ENCODE measurements at places on chromosomes 5 and 9. TPM values are rescaled to one million over a fixed set of nuclear protein-coding genes. Genes with fewer than 3 reads are reported as not detected.

Gene MSANTD3
- total RNA-seq: 13.2 TPM

Gene HRCT1
- total RNA-seq: not detected

Gene TPPP
- total RNA-seq: 0.04 TPM

Gene SPATA31C1
- not detected for total RNA-seq

Gene FCN2
- not detected for total RNA-seq

Gene WNK2
- 0.24 TPM for total RNA-seq

Gene CSF1R
- total RNA-seq: 0.44 TPM

Gene SPINK6
- total RNA-seq: not detected

Gene ARHGEF37
- 0.88 TPM for total RNA-seq

Gene PCDHB7
- total RNA-seq: not detected

Gene F12
- total RNA-seq: 0.31 TPM

Gene CYSRT1
- total RNA-seq: 0.53 TPM

Gene INSYN2B
- total RNA-seq: not detected

Gene FER
- 19.1 TPM for total RNA-seq

Gene FOXI1
- total RNA-seq: not detected

Gene CD72
- 125 TPM for total RNA-seq

Gene TNFSF15
- total RNA-seq: 0.22 TPM

Gene BTNL3
- total RNA-seq: not detected

Gene JADE2
- 225 TPM for total RNA-seq

Gene MLANA
- not detected for total RNA-seq

Gene TMEM174
- not detected for total RNA-seq

Gene ADGRD2
- total RNA-seq: not detected

Gene CDC25C
- total RNA-seq: 0.42 TPM

Gene CDK7
- 27.1 TPM for total RNA-seq

Gene NR5A1
- total RNA-seq: not detected

Gene PCDHGB2
- 2.6 TPM for total RNA-seq

Gene ACOT12
- total RNA-seq: not detected

Measured in activated B cell treated with CpG ODN at 0.5 μM for 24 hours (primary cell).